ENCODE measurements at places on chromosomes 3 and 15. TPM values are rescaled to one million over a fixed set of nuclear protein-coding genes. Genes with fewer than 3 reads are reported as not detected.

DNA sequence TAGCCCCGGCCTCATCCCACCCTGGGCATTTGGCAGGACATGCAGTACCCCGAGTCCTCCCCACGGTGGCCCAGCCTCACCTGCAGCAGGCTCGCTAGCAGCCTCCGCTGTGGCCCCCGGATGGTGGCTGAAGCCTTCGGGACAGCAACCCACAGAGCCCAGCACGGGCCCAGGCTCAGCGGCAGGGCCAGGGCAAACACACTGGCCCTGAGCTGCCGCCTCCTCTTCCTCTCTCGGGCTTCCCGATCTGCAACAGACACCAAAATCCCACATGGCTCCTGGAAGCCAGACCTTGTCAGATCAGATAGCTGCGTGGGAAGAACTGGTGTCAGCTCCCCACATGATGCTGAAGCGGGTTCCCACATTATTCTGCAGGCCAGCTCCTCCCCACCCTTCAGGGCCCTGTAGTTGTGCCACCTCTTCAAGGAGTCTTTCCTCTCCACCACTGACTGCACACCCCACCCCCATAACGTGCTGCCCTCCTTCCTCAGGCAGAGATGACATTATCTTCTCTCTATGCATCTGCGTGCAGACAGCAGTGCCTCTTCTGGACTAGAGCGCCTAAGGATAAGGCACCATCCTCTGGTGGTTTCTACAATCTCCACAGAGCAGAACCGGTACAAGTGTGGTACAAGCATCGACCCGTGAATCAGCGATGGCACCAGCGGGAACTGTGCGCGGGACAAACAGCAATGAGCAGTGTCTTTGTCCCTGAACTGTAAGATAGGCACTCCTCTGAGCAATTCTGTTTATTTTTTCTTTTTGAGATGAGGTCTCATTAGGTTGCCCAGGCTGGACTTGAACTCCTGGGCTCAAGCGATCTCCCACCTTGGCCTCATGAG is 9.5 kb downstream of the TMEM44 start:
- H3K4me3 ChIP-seq: no peak overlapping the region
- H3K27me3 ChIP-seq: no peaks in the 10 kb centered on the region
- no peaks in the 10 kb centered on the region for H3K4me1 ChIP-seq
- DNase-seq: no peak
- peaks cover 3% of the 10 kb centered on the region for H3K36me3 ChIP-seq

DNA sequence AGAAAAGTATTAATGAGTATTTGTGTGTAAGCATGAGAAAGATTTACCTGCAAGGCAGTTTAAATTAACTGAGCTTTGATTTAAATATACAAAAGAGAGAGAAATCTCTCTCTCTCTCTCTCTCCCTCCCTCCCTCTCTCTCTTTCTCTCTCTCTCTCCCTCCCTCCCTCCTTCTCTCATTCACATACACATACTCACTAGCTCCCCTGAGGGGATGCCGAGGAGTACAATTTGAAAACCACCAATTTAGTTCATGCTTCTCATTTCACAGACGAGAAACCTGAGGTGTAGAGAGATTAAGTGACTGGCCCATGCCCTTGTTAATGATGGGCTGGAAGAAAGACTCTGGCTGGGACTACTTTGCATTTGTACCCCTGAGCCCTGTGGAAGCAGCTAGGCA is 59.4 kb downstream of the MECOM start:
- peaks cover 2% of the 10 kb centered on the region for H3K27me3 ChIP-seq
- no peak overlapping the region for H3K4me3 ChIP-seq
- no peak overlapping the region for H3K27ac ChIP-seq
- no peak for DNase-seq

Gene CLCN2
- polyA plus RNA-seq: not detected

- DNase-seq: no peak
- H3K27me3 ChIP-seq: peaks cover 3% of the 10 kb centered on the region
- no peak overlapping the region for H3K4me3 ChIP-seq
- no peak overlapping the region for H3K27ac ChIP-seq
These were observed 125.0 kb upstream of the SMAD3 start for GRCh38 chr15:66940368-66940767.

DNA sequence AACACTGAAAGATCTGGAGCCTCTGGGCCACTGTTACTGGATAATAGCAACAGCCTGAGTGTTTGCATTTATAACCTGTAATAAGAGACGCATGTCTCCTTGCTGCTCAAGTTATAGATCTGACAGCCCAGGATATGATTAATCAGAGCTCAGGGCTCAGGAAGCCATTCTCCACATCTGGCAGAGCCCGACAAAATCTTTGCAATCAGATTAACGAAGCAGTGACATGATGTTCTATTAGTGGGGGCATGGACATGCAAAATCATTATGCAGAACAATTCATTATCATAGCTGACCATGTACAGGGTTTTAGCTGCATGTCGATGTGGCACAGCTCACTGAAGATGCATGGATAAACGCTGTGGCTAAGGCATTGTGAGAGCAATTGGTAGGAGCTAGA is 730.3 kb downstream of the ZNF385D start:
- no peaks in the 10 kb centered on the region for H3K36me3 ChIP-seq
- H3K4me3 ChIP-seq: no peak overlapping the region
- H3K27ac ChIP-seq: no peak overlapping the region
- H3K27me3 ChIP-seq: no peaks in the 10 kb centered on the region
- DNase-seq: no peak
- H3K4me1 ChIP-seq: no peaks in the 10 kb centered on the region

Gene CERS3
- not detected for polyA plus RNA-seq

GRCh38 chr15:51718219-51718618 is 19.2 kb downstream of the LYSMD2 start:
- no peaks in the 10 kb centered on the region for H3K4me1 ChIP-seq
- DNase-seq: no peak
- H3K36me3 ChIP-seq: peaks cover 17% of the 10 kb centered on the region
- no peaks in the 10 kb centered on the region for H3K27me3 ChIP-seq
- no peak overlapping the region for H3K4me3 ChIP-seq
- no peak overlapping the region for H3K27ac ChIP-seq

Gene PIF1
- 2.5 TPM for polyA plus RNA-seq

Gene ADAMTSL3
- polyA plus RNA-seq: not detected

Gene CEMIP
- 0.08 TPM for polyA plus RNA-seq

DNA sequence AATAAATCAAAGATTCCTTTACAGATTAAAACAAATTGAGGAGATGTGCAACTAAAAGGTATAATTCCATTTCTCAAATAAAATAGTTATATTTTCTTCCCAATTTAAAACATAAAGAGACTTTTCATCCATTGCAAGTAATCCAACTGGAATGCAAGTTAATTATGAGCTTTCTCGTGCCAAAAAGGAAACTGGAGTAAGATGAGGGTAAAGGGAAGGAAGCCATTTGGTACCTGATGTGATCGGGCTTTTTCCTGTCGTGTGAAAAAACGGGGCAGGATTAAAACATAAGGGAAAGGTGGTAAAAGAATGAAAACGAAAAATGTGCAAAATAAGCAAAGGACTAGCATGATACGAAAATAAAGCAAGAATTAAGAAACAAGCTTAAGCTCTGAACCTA is 41.8 kb upstream of the XXYLT1 start:
- no peak overlapping the region for H3K4me3 ChIP-seq
- H3K27ac ChIP-seq: no peak overlapping the region
- no peaks in the 10 kb centered on the region for H3K27me3 ChIP-seq
- no peak for DNase-seq
- H3K4me1 ChIP-seq: peaks cover 3% of the 10 kb centered on the region

- no peak for DNase-seq
- peaks cover 2% of the 10 kb centered on the region for H3K27me3 ChIP-seq
- no peak overlapping the region for H3K4me3 ChIP-seq
- H3K27ac ChIP-seq: no peak overlapping the region
- H3K4me1 ChIP-seq: no peaks in the 10 kb centered on the region
These were observed 40.2 kb downstream of the DOCK3 start for GRCh38 chr3:50714946-50715345.

GRCh38 chr3:156792536-156792935 is 33.6 kb upstream of the LEKR1 start:
- DNase-seq: no peak
- H3K27me3 ChIP-seq: no peaks in the 10 kb centered on the region
- H3K4me1 ChIP-seq: peaks cover 24% of the 10 kb centered on the region
- H3K27ac ChIP-seq: peak overlapping the region; percentile 72

DNA sequence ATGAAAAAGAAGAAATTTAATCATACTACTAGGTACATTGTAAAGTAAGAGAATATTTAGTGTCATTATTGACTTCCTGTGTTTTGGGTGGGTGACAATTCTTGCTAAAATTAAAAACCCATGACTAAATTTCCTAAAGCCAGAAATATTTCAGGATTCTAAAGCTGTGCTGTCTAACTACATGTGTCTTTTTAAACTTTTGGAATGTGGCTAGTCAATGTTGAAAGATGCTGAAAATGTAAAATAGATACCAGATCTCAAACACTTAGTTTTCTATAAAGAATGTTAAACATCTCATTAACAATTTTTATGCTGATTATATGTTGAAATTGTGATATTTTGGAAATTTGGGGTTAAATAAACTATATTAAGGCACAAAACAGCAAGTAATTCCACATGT is 308.9 kb upstream of the TMCO5A start:
- no peaks in the 10 kb centered on the region for H3K36me3 ChIP-seq
- H3K27ac ChIP-seq: no peak overlapping the region
- H3K27me3 ChIP-seq: peaks cover 2% of the 10 kb centered on the region
- H3K4me3 ChIP-seq: no peak overlapping the region
- H3K4me1 ChIP-seq: no peaks in the 10 kb centered on the region
- no peak for DNase-seq

DNA sequence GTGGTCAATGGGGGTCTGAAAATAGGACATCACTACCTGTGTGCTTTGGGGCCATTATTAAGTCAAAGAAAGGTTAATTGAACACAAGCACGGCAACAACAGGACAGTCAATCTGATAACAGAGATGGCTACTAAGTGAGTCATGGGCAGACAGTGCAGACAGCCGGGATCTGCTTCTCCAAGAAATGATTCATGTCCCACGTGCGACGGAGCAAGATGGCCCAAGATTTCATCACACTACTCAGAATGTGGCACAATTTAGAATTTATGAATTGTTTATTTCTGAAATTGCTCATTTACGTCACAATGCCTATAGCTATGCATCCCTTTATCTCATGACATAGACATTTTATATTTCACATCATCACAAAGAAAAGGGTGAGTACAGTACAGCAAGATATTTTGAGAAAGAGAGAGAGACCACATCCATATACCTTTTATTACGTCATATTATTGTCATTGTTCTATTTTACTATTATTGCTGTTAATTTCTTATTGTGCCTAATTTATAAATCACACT is 770.6 kb upstream of the NR2F2 start:
- no peaks in the 10 kb centered on the region for H3K36me3 ChIP-seq
- no peaks in the 10 kb centered on the region for H3K4me1 ChIP-seq
- no peak overlapping the region for H3K4me3 ChIP-seq
- peaks cover 8% of the 10 kb centered on the region for H3K27me3 ChIP-seq
- no peak for DNase-seq
- no peak overlapping the region for H3K27ac ChIP-seq

- H3K4me3 ChIP-seq: no peak overlapping the region
- no peaks in the 10 kb centered on the region for H3K27me3 ChIP-seq
- no peaks in the 10 kb centered on the region for H3K4me1 ChIP-seq
- peaks cover 4% of the 10 kb centered on the region for H3K36me3 ChIP-seq
- DNase-seq: no peak
These were observed 12.4 kb downstream of the GLCE start for GRCh38 chr15:69172847-69173246.

- H3K36me3 ChIP-seq: no peaks in the 10 kb centered on the region
- no peak overlapping the region for H3K4me3 ChIP-seq
- DNase-seq: no peak
- H3K27ac ChIP-seq: no peak overlapping the region
- H3K4me1 ChIP-seq: peaks cover 48% of the 10 kb centered on the region
These were observed 119.6 kb downstream of the GSK3B start for GRCh38 chr3:119974656-119975055.

- no peak overlapping the region for H3K27ac ChIP-seq
- H3K4me1 ChIP-seq: no peaks in the 10 kb centered on the region
- no peaks in the 10 kb centered on the region for H3K27me3 ChIP-seq
- no peak overlapping the region for H3K4me3 ChIP-seq
- DNase-seq: no peak
These were observed 187.9 kb downstream of the MECOM start for GRCh38 chr3:169475576-169475975.

DNA sequence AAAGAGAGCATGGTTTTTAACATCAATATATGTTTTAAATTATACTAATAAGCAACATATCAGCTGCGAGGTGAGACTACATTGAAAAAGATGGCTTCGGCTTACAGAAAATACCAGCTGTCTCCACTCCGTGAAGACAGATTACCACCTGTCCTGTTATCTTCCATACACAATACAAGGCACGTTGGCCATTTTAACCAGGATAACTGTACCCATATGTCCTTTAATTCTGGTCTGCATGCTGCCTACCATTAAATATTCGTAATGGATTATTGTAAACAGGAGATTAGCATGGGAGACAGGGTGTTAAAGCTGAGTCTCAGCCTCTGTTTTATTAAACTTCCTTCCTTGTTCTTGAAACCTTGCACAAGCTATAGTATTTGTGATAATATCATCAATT is 855.5 kb downstream of the ROBO1 start:
- DNase-seq: no peak
- H3K27me3 ChIP-seq: no peaks in the 10 kb centered on the region
- H3K4me3 ChIP-seq: no peak overlapping the region
- no peak overlapping the region for H3K27ac ChIP-seq
- no peaks in the 10 kb centered on the region for H3K4me1 ChIP-seq

Gene PATL2
- 49.1 TPM for polyA plus RNA-seq

DNA sequence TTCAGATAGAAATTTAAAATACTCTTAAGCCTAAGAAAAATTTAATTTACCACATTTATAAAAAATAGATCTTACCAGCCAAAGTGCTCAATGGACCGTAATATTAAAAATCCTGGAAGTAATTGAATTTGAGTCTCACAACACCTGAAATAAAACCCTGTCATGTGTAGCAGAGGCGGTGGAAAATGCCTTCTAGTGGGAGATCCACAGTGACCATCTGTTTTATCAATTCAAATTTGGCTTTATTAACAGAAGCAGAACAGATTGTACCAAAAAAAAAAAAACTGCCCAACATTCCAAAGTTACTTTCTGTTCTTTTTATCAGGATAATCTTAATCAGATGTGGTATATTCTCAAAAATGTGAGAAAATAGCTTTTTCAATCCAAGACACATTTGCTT is 71.7 kb downstream of the DMXL2 start:
- no peak overlapping the region for H3K27ac ChIP-seq
- no peak for DNase-seq
- H3K27me3 ChIP-seq: no peaks in the 10 kb centered on the region
- H3K36me3 ChIP-seq: no peaks in the 10 kb centered on the region
- no peak overlapping the region for H3K4me3 ChIP-seq
- H3K4me1 ChIP-seq: no peaks in the 10 kb centered on the region

- no peaks in the 10 kb centered on the region for H3K36me3 ChIP-seq
- no peak for DNase-seq
These were observed 1141.2 kb upstream of the EPHA6 start for GRCh38 chr3:95673215-95673614.

GRCh38 chr3:71621825-71622537 is 38.5 kb upstream of the FOXP1 start:
- no peak overlapping the region for H3K27ac ChIP-seq
- DNase-seq: no peak
- no peak overlapping the region for H3K4me3 ChIP-seq
- H3K27me3 ChIP-seq: no peaks in the 10 kb centered on the region

- no peaks in the 10 kb centered on the region for H3K36me3 ChIP-seq
- H3K4me3 ChIP-seq: no peak overlapping the region
- H3K27ac ChIP-seq: no peak overlapping the region
- H3K27me3 ChIP-seq: no peaks in the 10 kb centered on the region
- peaks cover 15% of the 10 kb centered on the region for H3K4me1 ChIP-seq
These were observed 91.2 kb downstream of the SEMA5B start for GRCh38 chr3:122936335-122936734.

- H3K4me3 ChIP-seq: no peak overlapping the region
- no peaks in the 10 kb centered on the region for H3K4me1 ChIP-seq
- no peaks in the 10 kb centered on the region for H3K27me3 ChIP-seq
These were observed 125.4 kb upstream of the CPNE4 start for GRCh38 chr3:132160198-132160597.
